ENCODE measurements at places on chromosomes 12 and 14.

DNA sequence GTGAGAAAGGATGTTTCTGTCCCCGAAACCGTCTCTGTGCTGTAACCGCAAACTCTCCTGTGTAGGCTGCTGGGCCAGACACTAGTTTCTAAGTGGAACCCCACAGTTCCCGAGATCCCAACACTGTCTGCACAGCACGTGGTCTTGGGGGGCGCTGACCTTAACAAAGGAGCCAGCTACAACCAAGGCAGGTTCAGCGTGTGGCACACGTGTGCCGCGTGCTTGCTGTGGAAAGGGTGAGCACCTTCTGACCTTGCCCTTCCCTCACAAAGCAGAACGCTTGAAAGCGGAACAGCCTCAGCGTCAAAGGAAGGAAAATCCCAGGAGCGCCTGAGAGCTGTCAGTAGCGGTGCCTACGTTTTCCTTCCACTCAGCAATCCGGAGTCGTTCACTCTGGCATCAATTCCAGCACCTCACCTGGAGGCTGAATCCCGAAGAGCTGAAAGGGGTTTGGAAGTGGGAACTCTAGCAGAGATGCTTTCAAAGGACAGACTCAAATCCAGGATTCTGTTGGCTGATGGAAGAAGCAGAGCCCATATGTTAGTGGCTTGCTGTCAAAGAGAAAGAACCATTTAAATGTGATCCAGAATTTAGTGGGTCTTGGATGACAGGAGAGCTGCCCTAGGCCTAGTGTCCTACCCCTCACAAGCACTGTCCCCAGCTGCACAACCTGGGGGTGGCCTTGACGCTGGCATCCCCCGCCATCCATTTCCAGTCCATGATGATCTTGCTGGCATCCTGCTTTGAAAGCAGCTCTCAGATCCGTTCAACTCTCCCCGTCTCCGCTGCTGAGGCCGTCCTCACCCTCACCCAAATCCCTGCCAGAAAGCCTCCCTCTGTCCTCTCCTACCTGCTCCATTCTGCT is 27.1 kb downstream of the CCDC92 start:
- DNase-seq, result no peak

GRCh38 chr12:44317651-44318126 is 481.8 kb downstream of the TMEM117 start:
- no peak for DNase-seq

GRCh38 chr14:69501423-69501838 is 16.9 kb downstream of the PLEKHD1 start:
- peak; percentile 38 for DNase-seq

DNA sequence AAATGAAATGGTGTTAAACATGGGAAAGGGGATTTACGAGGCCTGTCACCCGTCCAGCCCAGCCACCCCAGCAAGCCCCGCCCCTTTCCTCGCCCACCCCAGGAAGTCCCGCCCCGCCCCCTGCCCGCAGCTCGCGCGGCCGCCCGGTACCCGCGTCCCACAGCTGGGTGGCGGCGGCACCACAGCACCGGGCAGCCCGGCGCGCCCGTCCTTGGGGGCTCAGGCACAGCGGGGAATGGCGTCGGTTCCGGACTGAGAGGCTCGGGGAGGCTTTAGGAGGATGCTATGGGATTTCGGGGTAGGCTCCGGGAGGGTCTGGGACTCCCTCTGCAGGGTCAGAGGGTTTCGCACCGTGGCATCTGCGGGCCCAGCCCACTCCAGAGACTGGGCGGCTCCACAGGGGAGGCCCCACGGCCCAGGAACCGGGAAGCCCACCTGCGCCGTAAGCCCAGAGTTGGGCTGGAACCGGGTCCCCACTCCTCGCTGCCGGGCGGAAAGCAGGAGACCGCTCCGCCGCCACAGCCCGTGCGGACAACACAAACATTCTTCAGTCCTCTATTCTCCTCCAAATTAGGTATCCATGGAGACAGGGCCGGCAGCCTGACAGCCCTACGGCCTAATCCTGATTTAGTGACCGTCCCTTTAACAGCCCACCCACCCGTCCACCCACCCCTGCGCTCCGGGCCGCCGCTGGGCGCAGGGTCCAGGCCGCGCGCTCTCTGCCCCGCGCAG is 1.4 kb downstream of the FIGNL2 start:
- DNase-seq, result peak; percentile 47

DNA sequence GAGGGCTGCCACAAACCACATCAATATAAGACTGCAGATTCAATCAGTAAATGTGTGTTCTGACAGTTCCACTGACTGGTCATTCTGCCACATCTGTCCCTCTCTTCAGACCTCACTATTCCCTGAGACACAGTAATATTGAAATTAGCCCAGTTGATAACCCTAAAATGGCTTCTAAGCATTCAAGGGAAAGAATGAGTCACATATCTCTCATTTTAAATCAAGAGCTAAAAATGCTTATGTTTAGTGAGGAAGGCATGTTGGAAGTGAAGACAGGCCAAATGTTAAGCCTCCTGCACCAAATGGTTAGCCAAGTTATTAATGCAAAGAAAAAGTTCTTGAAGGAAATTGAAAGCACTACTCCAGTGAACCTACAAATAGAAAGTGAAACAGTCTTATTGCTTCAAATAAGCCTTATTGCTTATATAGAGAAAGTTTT is 24.5 kb upstream of the KIF21A start:
- DNase-seq, result no peak

GRCh38 chr14:23729720-23730387 is 93.7 kb downstream of the DHRS2 start:
- DNase-seq, result no peak

DNA sequence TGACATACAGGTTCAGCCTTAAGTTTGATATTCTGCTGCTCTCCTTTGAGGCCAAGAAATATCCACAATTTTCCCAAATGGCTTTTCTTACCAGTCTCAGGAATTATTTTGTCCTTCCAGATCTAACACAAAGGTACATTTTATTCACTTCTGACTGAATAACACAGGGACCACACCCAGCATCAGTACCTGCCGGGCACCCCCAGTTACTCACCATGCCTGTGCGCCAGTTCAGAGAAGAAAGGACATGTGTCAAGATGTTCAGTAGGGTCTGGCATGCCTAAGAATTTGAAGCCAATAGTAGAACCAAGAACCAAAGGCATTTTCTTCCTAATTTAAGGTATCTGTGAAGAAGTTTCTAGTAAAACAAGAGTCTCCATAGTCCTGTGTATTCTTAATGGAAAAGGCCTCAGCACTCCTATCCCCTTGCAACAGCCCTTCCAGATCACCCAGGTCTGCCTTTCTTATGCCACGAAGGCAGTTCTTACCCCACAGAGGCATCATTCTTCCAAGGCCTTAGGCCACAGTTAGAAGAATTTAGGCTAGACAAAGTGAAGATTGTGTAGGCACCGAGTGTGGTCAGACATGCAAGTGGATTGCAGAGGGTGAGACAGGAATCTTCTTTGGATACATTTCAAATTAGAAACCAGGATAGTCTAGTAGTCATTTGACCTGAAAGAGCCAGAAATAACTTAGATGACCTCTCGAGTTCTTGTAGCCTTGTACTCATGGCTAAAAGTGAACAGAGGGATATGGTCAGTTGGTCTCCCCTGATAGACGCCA is 140.1 kb upstream of the HIF1A start:
- DNase-seq, result no peak

DNA sequence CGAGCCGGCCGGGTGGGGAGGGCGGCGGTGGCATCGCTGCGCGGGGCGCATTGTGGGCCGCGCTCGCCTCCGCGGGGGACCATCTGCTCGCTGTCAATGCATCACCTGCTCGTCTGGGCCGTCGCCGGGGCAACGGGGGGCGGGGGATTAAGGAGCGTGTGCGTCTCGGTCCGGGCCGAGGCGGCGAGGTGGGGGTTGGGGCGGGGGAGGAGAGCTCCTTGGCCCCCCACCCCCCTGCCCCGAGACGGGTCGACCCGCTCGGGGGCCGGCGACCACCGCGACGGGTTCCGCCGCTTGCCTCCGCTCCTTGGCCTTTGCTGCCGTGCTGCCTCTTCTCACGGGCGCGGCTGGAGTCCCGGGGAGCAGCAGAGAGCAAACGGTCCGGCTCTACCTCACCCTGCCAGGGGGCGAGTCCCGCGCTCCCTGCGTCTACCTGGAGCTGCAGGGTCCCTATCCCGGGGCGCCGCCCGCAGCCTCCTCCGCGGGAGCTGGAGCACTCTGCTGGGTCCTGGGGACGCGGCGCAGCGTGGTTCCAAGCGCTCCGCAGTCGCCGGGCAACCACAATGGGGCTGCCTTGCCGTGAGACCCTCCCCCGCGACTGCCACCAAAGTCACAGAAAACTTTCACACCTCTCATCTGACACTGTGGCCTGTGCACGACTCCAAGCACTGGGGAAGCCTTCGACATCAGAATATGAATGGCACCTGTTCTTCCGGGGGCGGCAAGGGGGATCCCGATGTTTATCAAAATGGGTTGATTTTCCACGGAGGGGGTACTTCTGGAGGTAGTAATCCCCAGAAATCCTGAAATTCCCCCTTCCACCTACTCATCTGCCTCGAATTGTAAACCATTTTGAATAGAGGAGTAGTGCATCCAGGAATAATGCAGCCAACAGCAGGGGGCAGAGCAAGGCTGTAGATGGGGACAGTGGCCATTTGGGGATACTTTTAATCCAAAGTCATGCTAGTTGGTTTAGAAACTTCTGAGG is at the start of gene C12orf42:
C12orf42 (minus strand) TSS at position 500 of the 988 bp plus-strand sequence. CDS start 17,542 bp downstream, outside the sequence.
- DNase-seq, result no peak

GRCh38 chr12:95859947-95860850 is 1.4 kb downstream of the SNRPF start:
- no peak for DNase-seq

- no peak for DNase-seq
Measured at GRCh38 chr12:102748704-102749103, 168.3 kb downstream of the PAH start.

- DNase-seq, result no peak
Measured at GRCh38 chr14:68736471-68736871, 56.4 kb downstream of the ZFP36L1 start.

DNA sequence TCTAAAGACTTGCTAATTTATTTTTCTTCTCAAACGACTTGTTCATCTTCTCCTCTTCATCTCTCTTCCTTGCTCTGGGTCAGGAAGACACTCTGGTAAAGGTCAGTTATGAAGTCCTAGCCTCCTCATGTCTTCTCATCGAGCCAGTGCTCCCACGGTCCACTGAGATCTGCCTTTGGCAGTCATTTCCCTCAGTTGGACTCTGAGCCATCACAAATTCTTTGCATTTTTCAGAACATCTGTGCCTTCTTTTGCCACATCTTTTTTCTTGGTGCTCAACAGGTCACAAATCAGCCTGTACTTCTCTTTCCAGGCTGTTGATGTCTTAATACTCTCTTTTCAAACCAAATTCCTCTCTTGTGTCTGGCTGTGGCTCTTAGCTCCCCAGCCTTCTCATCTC is 49.7 kb downstream of the IGF1 start:
- no peak for DNase-seq

DNA sequence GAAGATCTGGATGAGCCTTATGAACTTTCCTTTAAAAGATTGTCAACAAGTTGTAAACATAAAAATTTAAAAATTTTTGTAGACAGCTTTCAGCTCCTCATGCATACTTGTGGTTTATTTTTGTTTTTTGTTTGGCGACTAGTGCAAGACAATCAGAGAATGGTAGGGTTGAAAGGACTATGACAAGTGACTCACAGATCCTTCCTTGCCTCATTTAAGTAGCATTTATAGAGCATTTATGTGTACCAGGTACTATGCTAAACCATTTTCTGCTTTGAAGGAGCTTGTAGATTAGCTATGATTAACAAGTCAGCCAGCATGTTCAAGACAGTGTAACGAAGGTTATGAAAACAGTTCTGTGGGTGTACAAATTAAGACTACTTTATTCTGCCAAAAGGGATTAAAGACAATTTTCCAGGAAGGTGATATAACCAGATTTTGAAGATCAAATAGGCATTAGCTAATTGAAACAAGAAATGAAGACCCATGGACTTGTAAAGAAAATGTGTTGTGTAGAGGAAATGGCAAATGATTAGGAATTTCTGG is 122.0 kb downstream of the PCNX1 start:
- DNase-seq, result no peak

Measured in body of pancreas (tissue), 4 donors.